ENCODE measurements at places on chromosomes 2 and 18. TPM values are rescaled to one million over a fixed set of nuclear protein-coding genes. Genes with fewer than 3 reads are reported as not detected.
A peak's percentile ranks its signal among the peaks of the same experiment; 100 is the strongest.

GRCh38 chr2:175847128-175847527, 154.9 kb downstream of the LNPK start:
- no peaks in the 10 kb centered on the region for H3K36me3 ChIP-seq
- no peak overlapping the region for H3K27ac ChIP-seq
- no peaks in the 10 kb centered on the region for H3K4me1 ChIP-seq

- DNase-seq, result no peak
- H3K4me3 ChIP-seq, result no peak overlapping the region
These were observed 6.5 kb upstream of the AFF3 start for GRCh38 chr2:100148883-100149282.

- no peaks in the 10 kb centered on the region for H3K27me3 ChIP-seq
- no peak overlapping the region for H3K27ac ChIP-seq
- DNase-seq, result peak; percentile 78
- H3K4me1 ChIP-seq, result no peaks in the 10 kb centered on the region
These were observed 11.2 kb downstream of the SAP130 start for GRCh38 chr2:128016620-128017019.

DNA sequence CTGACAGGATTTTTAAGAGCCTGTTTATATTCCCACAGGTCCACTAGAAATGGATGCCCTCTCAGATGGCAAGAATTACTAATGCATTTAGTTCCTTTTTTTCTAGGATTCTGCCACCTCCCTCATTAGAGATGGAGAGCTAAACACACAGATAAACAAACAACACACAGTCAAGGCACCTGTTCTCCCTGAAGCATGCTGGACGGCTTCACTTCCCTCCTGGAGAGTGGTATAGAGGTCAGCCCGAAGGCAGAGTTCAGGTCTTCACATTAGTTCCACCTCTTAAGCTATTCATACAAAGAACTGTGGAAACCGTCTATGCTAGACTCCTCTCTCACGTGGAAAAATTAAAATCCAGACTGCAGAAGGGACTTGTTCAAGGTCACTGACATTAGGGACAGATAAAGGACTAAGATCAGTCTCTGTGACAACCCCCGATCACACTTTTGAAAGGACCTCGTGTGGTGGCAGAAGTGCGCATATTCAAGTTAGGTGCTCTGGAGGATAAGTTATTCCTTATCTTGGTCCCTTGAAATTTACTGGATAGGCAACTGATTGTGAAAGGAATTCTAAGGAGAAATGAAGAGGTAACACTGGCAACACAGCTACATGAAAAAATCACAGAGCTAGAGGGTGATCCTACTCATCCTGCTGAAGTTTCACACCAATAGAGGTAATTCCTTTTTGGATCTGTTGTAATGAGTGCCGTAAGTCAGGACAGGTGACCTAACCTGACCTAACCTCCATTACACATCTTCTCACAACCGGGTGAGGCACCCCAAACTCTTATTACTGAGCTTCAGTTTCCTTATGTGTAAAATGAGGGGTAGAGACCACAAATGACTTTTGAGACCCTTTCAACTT, 75.1 kb downstream of the SPRED2 start:
- no peak for DNase-seq
- H3K27ac ChIP-seq, result no peak overlapping the region
- H3K4me1 ChIP-seq, result peaks cover 4% of the 10 kb centered on the region
- no peak overlapping the region for H3K4me3 ChIP-seq

- no peak overlapping the region for H3K27ac ChIP-seq
- H3K36me3 ChIP-seq, result no peaks in the 10 kb centered on the region
- H3K27me3 ChIP-seq, result no peaks in the 10 kb centered on the region
- no peak overlapping the region for H3K4me3 ChIP-seq
- H3K4me1 ChIP-seq, result no peaks in the 10 kb centered on the region
These were observed 7.8 kb upstream of the C2orf72 start for GRCh38 chr2:231029563-231029962.

DNA sequence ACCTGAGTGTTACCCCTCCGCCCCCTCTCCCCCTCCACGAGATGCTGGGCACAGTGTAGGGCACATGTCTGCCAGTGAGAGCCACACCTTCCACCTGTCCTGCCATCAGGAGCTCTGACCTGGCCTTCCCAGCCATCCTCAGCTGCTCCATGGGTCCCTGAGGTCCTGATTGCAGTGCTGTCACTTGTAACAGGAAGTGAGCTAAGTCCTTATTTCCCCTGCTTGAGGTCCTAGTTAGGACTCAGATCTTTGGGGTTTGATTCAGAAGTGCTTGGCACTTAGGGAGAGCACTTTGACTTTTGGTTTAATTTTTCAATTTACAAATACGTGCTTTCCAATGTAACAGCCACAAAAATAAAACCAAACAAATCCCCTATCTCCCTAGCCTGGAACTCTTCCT, 125.5 kb downstream of the WDSUB1 start:
- no peaks in the 10 kb centered on the region for H3K27me3 ChIP-seq
- no peaks in the 10 kb centered on the region for H3K4me1 ChIP-seq
- H3K36me3 ChIP-seq, result no peaks in the 10 kb centered on the region
- no peak overlapping the region for H3K27ac ChIP-seq

DNA sequence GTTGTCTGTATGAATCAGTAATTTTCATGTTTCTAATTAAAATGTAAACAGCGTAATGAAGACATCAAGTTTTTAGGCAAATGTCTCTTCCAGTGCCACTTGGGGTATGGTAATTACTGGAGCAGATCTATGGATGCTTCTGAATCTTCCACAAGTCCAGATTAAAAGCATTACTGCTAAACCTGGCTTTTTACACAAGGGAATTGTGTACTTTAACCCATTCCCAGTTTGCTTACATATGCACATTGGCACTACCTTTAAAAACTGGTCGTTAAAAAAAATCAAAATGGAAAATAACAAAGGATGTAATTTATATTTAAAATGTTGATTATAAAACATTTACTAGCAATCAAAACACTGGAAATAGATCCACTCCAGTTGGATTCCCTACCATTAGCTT, 19.7 kb downstream of the FIGN start:
- no peaks in the 10 kb centered on the region for H3K27me3 ChIP-seq
- H3K4me1 ChIP-seq, result no peaks in the 10 kb centered on the region
- H3K36me3 ChIP-seq, result no peaks in the 10 kb centered on the region
- H3K27ac ChIP-seq, result no peak overlapping the region

- H3K4me1 ChIP-seq, result no peaks in the 10 kb centered on the region
- H3K27me3 ChIP-seq, result no peaks in the 10 kb centered on the region
- no peak overlapping the region for H3K27ac ChIP-seq
- H3K4me3 ChIP-seq, result no peak overlapping the region
These were observed 1.3 kb downstream of the NYAP2 start for GRCh38 chr2:225400546-225401400.

DNA sequence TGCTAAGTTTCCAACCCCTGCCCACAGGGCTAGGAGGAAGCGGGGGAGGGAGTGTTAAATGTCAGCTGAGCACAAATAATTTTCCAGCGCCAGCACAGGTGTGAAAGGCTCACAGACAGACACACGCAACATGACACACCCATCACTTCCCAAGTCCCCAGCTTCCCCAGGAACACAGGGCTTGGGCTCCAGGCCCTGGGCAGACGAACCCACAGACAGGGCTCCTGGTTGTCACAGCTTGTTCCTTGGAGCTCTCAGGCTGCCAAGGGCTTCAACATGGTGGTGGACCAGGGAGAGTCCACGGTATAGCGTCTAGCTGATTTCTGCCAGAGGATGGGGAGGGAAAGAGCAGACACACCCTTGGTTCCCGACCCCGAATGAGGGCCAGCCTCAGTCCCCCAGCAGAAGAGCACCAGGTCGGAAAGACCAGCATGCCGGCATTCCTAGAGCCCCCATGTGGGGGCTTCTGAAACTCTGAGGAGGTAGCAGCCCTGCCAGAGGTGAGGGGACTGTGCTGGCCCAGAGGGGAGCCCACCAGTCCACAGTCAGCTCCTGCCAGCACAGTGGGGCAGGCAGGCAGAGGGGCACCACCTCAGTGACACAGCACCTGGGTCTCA, 1.9 kb downstream of the DUSP2 start:
- no peak for DNase-seq
- peaks cover 27% of the 10 kb centered on the region for H3K4me1 ChIP-seq
- H3K4me3 ChIP-seq, result no peak overlapping the region
- no peak overlapping the region for H3K27ac ChIP-seq

DNA sequence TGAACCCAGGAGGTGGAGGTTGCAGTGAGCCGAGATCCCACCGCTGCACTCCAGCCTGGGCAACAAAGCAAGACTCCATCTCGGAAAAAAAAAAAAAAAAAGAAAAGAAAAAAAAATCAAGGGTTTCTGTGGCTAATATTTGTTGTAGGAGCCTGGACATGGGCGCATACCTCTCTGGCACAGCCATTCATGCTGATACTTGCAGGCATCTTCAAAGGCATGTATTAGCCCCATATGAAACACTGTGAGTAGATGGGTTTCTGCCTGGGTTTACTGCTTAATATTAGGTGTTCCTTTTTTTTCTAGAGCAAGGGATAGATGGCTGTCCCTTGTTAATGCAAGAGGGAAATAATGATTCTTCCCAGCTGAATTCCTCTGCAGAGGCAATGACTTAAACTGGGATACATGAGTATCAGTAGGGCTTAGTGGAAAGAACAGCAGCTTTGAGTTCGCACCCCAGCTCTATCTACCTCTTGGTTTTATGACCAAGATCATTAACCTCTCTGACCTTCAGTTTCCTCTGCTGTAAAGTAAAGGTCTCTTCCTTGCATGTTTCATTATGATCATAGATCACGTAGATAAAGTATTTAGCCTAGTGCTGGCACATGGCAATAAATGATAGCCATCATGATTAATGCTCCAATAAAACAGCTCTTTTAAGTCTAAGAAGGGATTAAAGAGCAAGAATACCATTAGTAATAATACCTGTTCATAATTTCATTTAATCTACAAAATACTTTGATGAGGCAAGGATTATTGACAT, 4.5 kb upstream of the ATL2 start:
- H3K4me1 ChIP-seq, result no peaks in the 10 kb centered on the region
- no peak for DNase-seq
- H3K36me3 ChIP-seq, result no peaks in the 10 kb centered on the region
- no peaks in the 10 kb centered on the region for H3K27me3 ChIP-seq
- no peak overlapping the region for H3K27ac ChIP-seq
- H3K4me3 ChIP-seq, result no peak overlapping the region

- no peak overlapping the region for H3K4me3 ChIP-seq
- no peak for DNase-seq
- H3K36me3 ChIP-seq, result no peaks in the 10 kb centered on the region
- no peaks in the 10 kb centered on the region for H3K4me1 ChIP-seq
These were observed 547.2 kb upstream of the SETBP1 start for GRCh38 chr18:44133483-44133882.

DNA sequence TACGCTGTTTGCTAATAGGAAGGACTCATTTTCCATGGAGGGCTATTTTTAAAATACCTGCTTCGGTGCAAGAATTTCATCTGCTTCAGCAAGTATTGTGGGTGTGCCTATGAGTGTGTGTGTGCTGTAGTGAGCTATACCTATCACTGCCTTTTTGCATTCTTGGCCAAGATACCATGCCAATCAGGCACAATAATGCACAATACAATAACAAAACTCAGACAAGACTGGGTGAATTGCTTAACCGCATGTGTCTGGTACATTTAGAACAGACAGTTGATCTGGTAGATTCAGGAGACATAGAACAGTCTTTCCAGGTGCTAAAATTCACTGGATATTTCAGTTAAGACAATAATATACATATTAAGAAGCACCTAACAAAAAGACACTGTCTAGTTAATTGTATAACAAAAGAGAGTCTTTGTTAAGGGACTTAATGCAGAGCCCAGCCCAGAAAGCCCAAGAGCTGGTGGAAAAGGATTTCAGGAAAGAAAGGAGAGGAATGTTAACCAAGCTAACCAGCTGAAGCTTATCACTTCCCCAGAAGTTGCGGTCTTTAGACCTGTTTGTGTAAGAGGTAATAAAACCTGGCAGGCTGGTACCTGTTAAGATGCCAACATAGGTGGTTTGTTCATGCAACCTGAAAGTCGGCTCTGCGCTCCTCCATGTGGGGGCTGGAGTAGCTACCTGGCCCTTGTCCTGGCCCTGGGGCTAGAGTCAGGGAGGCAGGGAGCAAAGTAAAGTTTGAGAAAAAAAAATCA, 153.3 kb upstream of the RBMS1 start:
- H3K36me3 ChIP-seq, result no peaks in the 10 kb centered on the region
- no peaks in the 10 kb centered on the region for H3K4me1 ChIP-seq
- DNase-seq, result no peak

GRCh38 chr2:224395620-224396390, 6.1 kb downstream of the FAM124B start:
- no peaks in the 10 kb centered on the region for H3K36me3 ChIP-seq
- H3K4me1 ChIP-seq, result no peaks in the 10 kb centered on the region
- no peaks in the 10 kb centered on the region for H3K27me3 ChIP-seq
- no peak overlapping the region for H3K4me3 ChIP-seq
- H3K27ac ChIP-seq, result no peak overlapping the region
- DNase-seq, result no peak

DNA sequence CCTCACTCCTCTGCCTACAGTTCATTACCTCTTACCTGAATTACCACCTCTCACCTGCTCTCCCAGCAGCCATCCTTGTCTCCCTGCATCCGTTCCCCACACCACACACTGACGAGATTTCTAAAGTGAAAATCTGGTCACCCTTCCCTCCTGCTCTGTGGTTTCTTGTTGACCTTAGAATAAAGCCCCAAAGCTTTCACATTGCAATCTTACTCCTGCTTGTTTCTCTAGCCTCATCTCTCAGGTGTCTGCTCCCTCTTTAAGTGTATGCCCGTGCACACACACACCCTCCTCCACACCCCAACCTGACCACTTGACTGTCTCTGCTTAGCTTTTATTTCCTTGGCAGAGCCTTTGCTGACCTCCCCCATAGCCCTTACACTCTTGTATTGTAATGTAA, 122.0 kb upstream of the SKOR2 start:
- H3K27me3 ChIP-seq, result no peaks in the 10 kb centered on the region
- H3K4me1 ChIP-seq, result no peaks in the 10 kb centered on the region
- no peak overlapping the region for H3K4me3 ChIP-seq
- DNase-seq, result no peak
- no peaks in the 10 kb centered on the region for H3K36me3 ChIP-seq
- no peak overlapping the region for H3K27ac ChIP-seq

GRCh38 chr2:206887745-206888144, 51.6 kb upstream of the CPO start:
- no peaks in the 10 kb centered on the region for H3K36me3 ChIP-seq
- no peak overlapping the region for H3K4me3 ChIP-seq
- no peaks in the 10 kb centered on the region for H3K4me1 ChIP-seq
- no peak for DNase-seq

GRCh38 chr2:231228974-231229529, 30.6 kb downstream of the ARMC9 start:
- H3K27me3 ChIP-seq, result no peaks in the 10 kb centered on the region
- no peak overlapping the region for H3K4me3 ChIP-seq
- no peak overlapping the region for H3K27ac ChIP-seq
- DNase-seq, result no peak
- no peaks in the 10 kb centered on the region for H3K36me3 ChIP-seq

- H3K4me3 ChIP-seq, result no peak overlapping the region
- no peaks in the 10 kb centered on the region for H3K36me3 ChIP-seq
- DNase-seq, result peak; percentile 26
- H3K27me3 ChIP-seq, result no peaks in the 10 kb centered on the region
These were observed 2.1 kb upstream of the SMAD2 start for GRCh38 chr18:47932603-47933002.

GRCh38 chr2:75788154-75788553, 77.4 kb upstream of the GCFC2 start:
- H3K36me3 ChIP-seq, result no peaks in the 10 kb centered on the region
- no peaks in the 10 kb centered on the region for H3K27me3 ChIP-seq
- DNase-seq, result no peak
- no peak overlapping the region for H3K27ac ChIP-seq
- H3K4me3 ChIP-seq, result no peak overlapping the region

- no peaks in the 10 kb centered on the region for H3K27me3 ChIP-seq
- H3K36me3 ChIP-seq, result no peaks in the 10 kb centered on the region
- no peak for DNase-seq
These were observed 201.2 kb downstream of the CDCA7 start for GRCh38 chr2:173555833-173556232.

The RNF152 gene
- 20.3 TPM for total RNA-seq

The GPBAR1 gene
- total RNA-seq, result 1.8 TPM

The AGXT gene
- not detected for total RNA-seq

The SPAST gene
- total RNA-seq, result 28.3 TPM

The ALPG gene
- 1.0 TPM for total RNA-seq

The MARCO gene
- 0.55 TPM for total RNA-seq

The C2orf74 gene
- 39.4 TPM for total RNA-seq
